ENCODE measurements at places on chromosomes 4 and X.

DNA sequence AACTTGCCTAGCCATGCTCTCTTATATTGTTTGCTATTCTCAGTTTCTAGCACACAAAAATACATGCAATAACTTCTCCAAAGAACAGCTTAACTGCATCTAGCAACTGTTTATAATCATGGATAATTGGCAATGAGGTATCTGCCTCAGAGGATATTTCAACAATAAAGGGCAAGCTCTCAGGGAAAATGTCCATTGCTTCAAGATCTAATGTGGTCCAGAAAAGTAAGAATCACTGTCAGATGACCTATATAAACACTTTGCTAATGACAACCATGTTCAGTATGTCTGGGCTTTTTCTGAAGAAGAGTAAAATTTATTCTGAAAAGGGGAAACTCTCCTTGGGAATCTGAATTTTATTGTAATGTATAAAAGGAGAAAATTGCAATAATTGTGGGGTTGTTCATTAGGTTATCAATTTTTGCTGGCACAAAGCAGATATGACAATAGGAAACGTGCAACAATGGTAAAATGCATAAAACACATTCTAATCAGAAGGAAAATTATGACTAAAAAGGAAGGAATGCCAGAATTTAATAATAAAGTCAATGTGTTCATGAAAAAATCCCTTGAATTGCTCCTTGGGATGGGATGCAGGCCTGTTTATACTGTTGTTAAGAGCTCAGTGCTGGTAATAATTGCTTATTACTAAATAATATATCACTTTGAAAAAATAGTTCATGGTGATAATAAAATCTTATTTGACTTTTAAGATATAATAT is 90.3 kb downstream of the ANTXR2 start:
- DNase-seq: no peak

GRCh38 chr4:8727546-8728510 is 135.3 kb downstream of the CPZ start:
- peak; percentile 3 for DNase-seq

GRCh38 chrX:24377911-24378468 is 17.6 kb downstream of the SUPT20HL1 start:
- DNase-seq: no peak

DNA sequence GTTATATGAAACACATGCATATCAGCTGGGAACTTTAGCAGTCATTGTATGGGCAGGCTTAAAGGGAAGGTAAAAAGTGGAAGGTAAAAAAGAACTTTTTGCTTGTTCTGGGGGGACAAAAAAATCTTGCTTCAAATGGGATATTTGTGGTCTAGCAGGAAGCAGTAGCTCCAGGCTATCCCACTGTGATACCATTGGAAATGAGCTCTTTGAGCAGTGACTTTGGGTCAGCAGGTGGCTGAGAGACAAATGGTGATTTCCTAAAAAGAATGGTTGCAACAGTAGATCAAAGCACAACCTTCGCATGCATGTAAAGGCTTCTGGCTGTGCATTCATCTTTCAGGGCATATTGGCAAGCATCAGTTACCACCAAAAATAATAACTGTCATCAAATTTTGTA is 106.2 kb downstream of the RS1 start:
- no peak for DNase-seq

DNA sequence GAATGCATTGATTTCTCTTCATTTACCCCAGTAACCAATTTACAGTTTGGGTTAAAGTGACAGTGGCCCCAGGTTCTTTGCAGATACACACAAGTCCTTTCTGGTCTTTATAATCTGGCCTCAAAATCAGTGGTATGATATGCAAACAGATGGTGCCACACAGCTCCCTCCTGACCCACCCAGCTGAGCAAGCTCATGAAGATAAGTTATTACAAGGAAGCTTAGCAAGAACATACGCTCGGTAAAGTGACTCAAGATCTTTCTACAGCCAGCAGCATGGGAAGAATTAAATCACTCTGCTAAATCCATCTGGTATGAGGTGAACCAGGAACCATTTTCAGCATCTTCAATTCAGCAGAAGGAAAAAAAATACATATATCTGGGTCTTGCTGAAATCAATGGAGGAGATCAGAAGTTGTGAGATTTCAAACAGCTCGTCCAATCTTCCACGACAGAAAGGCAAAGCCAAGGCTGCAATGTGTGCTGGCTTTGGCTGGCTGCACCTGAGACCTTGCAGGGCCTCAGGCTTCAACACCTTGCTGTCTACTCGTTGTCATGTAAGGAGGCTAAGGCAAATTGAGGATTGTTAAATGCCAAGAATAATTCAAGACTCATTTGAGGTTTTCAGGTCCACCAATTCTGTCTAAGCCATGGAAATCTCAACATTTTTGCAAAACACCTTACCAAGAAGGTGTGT is 28.2 kb downstream of the SEL1L3 start:
- DNase-seq: no peak

DNA sequence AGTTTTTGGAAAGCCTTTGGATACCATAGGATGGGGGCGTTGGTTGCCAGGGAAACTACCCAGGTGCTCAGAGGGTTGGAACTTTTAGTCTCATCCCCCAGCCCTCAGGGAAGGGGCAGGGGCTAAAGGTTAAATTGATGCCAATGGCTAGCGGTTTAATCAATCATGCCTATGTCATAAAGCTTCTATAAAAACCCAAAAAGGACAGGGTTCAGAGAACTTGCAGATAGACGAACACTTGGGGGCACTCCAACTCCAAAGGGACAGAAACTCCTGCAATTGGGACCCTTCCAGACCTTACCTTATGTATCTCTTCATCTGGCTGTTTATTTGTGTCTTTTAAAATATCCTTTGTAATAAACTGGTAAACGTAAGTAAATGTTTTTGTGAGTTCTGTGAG is 30.0 kb upstream of the GPR173 start:
- no peak for DNase-seq

DNA sequence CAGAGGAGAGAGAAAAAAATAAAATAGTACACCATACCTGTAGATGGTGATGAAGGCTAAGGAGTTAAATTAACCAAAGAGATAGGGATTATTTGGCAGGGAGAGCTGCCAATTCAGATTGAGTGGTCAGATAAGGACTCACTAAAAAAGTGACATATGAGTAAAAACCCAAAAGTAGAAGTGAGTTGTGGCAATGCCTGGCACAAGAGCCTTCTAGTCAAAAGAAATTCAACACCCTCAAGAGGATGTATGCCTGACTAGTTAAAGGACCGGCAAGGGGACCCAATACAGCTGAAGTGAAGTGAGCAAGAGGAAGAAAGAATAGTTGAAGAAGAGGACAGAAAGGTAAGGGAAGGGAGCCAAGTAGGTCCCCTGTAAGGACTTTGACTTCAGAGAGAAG is 34.9 kb downstream of the ELF2 start:
- DNase-seq: no peak

Measured in activated CD4-positive, alpha-beta T cell treated with anti-CD3 and anti-CD28 coated beads, Interleukin-2, amount 10 ng/mL, durations not matched to agents 7 days and 5 days (primary cell).